ENCODE measurements at places on chromosomes 5 and 9.

DNA sequence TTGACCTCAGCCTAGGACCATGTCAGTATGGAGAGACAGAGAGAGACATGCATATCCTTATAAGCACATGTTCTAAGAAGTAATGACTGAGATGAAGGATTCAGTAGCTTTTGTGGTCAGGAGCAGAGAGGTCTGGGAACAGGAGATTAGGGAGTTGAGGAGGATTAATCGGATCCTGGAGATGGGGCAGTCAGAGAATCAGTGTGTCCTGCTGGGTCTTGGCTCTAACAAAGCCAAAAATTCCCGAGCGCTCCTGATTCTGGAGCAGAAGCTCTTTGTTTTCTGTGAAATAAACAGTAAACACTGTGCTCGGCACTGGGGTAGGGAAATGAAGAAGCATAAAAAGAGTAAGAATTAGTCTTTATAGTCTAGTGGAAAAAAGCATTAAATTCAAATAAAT lies 520.0 kb upstream of the CLINT1 start:
- DNase-seq, result no peak

DNA sequence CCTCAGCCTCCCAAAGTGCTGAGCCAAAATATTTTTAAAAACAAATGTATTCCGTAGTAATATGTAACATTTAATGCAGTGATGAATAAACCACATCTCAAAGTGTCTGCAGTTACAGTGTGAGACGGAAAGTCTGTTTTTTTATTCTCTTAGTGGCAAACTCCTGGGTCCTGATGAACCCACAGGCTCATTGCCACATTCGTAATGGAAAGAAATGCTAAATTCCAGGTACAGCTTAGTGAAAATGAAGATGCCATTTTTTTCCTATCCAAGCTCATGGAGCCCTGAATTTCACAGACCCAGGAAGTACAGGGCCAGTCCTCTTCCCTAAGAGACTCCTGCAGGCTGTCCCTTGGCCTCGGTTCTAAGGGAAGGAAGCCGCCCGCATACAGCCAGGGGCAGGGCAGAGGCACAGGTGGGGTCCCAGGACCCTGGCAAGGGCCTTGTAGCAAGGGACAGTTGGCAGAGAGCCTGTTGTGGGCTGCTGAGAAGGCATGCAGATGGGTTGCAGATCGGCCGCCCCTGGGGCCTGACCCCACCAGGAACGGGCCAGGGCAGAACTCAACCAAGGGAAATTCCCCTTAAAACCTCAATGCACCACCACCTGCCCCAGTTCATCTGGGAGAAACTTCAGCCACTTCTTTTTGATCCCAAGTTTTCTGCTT lies 36.2 kb downstream of the IPPK start:
- no peak for DNase-seq

- no peak for DNase-seq
Observed at GRCh38 chr5:77645158-77645994, 6.9 kb upstream of the OTP start.

- DNase-seq, result peak; percentile 30
Observed at GRCh38 chr5:161546470-161547301, at the start of gene GABRB2. Gene GABRB2 (minus strand): TSS chr5:161546725. CDS start chr5:161546643, 82 bp downstream.

DNA sequence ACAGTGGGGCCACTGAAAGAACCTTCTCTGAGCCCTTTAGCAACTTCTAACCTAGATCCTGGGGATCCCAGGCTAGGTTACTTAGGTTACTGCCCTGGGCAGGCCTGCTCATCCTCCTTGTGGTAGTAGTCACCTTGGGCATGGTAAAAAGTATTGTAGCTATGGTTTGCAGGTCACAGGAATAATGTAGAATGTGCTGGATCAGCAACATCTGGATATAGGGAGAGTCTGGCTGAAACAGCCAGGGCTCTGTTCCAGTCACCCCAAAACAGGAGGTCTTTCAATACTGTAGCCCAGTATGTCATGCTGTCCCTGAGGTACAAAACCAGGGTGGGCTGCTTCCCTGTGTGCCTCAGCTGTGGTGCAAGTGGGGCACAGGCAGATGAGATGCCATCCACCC lies 33.6 kb downstream of the UGT3A2 start:
- no peak for DNase-seq

DNA sequence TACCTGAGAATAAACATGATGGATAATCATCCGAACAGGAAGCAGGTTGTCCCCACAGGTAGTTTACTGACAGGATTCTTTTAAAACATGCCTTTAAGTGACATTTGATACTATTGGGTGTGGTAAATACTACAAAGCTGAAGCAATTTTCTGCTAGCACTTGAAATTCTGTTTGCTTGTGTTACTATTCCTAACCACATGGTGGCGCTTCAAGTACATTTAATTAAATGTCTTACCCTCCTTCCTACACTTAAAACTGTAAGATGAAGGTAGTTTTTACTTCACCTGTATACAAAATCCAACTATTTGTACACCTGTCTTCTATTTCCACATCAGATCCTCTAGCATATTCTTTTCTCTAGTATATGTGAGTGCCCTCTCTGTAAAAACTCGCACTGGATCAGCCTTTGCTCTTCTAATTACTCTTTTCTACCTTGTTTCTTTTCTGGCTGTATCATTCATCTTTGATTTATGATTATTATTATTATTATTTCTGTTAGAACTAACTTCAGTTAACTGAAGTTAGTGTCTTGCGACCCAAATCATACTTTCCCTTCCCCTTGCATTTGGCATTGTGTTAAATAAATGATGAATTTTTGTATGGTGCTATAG lies 18.4 kb downstream of the SLC25A46 start:
- DNase-seq, result peak; percentile 68

- no peak for DNase-seq
Observed at GRCh38 chr5:139481122-139481533, 1.4 kb downstream of the STING1 start.

GRCh38 chr9:37836386-37836785 lies 35.8 kb downstream of the DCAF10 start:
- DNase-seq, result no peak

- DNase-seq, result no peak
Observed at GRCh38 chr5:151903243-151903653, 21.4 kb downstream of the GLRA1 start.

GRCh38 chr9:1957856-1958255 lies 57.3 kb upstream of the SMARCA2 start:
- no peak for DNase-seq

DNA sequence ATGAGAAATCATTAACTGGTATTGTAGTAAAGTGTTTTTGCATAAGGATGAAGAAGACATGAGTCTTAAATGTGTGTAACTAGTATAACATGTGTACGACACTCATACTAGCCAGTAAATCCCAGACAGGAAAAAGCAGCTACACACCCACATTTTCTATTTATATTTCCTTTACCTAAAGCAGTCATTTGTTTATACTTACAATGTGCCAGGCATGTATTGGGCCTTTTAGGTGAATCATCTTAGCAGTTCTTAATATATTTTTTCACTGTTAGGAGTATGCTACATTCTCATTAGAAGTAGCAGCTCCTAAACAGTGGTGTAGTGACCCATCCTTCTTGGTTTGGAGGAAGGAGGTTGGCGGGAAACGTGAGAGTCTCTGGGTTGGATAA lies 55.8 kb upstream of the TMC1 start:
- no peak for DNase-seq

DNA sequence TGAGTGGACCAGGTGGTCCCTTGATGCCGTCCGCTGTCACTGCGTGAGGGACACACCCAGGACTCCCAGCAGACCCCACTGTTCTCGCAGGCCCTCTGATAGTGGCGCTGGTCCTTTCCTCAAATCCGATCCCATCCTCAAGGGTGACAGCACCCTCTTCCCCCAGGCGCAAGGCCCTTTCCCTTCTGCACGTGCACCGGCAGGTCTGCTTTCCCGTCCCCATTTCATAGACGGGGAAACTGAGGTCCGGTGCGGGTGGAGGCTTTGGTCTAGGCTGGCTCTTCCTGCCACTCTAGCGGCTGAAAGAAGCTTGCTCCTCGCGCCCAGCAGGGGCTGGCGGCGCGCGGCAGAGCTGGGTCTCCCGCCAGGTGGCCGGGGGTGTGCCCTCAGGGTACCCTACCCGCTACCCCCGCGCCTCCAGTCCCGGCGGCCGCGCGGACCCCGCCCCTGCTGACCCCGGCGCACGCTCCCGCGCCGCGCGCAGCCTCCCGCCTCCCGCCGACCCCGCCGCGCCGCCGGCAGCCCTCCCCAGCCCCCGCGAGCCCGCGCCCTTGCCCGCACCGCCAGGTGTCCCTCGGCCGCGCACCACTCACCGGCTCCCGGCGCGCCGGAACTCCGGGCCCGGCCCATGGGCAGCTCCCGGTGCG lies 453 bp downstream of the RASGEF1C start:
- DNase-seq, result peak; percentile 5

GRCh38 chr9:116490321-116490720 lies 196.8 kb upstream of the TRIM32 start:
- no peak for DNase-seq

GRCh38 chr9:109253637-109254284 lies 67.1 kb downstream of the EPB41L4B start:
- no peak for DNase-seq

DNA sequence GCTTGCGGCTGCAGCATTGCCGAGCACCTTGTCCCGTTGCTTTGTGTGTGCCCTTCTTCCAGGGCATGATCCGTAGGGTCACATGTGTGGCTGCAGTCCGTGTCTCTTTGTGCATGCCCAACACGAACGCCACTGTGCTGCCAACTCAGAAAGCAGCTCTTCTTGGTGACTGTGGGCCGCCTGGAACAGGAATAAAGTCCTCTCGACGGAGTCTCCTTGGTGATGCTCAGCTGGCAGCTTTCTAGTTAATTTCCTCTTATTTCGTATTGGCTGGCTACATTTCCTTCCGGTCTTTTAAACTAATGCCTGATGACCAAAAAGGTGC lies 5.8 kb downstream of the EXOC3 start:
- no peak for DNase-seq

GRCh38 chr5:158754018-158754514 lies 345.6 kb downstream of the EBF1 start:
- no peak for DNase-seq

DNA sequence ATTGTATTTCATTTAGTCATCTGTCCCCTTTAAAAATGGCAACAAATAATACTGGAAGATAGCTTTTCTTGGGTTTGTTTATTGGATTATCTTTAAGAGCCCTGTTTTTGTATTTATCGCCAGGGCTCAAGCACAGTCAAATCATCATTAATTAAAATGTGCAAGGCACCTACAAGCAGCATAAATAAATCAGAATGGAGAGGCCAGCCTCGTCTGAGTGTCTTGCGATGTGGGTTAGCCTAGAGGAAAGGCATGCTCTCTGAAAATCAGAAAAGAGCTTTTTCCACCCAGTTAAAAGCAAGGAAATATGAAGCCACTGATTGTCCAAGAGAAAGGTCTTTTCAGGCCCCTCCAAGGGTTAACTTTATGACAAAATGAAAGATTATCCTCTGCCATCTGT lies 31.8 kb downstream of the ZFAND5 start:
- DNase-seq, result no peak

- DNase-seq, result no peak
Observed at GRCh38 chr9:34335376-34335775, 6.0 kb downstream of the NUDT2 start.

DNA sequence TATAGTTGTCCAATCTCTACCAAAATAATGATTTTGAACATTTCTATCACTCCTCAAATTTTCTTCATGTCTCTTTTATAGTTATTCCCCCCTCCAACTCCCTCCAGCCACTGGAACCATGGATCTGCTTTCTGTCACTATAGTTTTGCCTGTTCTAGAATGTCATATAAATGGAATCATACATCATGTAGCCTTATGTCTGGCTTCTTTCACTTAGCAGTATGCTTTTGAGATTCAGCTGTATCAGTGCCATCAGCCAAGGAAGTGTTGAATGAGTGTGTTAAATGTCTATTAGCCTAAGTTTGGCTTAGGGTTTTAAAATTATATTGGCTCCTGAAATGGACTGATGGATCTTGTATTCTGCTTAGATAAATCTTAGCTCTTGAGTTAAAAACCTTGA lies 36.0 kb downstream of the UBE2D2 start:
- DNase-seq, result no peak

GRCh38 chr5:37685211-37685610 lies 154.6 kb downstream of the GDNF start:
- no peak for DNase-seq

- DNase-seq, result no peak
Observed at GRCh38 chr5:153780876-153781705, 257.6 kb downstream of the FAM114A2 start.

DNA sequence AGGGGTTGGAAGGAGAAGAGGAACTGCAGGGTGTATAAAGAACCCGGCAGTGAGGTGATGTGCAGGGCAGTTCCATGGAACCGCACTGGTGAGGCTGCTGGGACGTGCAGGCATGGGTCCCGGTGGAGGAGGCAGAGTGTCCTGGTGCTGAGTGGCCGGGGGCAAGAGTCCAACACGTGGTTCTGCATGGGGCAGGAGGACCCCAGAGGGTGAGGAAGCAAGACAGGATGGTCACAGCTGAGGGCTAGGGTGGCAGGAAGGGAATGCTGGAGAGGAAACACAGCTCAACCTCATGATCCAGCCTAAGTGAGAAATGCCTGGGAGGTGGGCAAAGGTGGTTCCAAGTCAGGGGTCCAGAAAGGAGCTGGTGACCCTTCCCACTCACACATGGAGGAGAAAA lies 87.2 kb downstream of the S1PR3 start:
- DNase-seq, result no peak

GRCh38 chr5:172719211-172719610 lies 51.8 kb downstream of the DUSP1 start:
- no peak for DNase-seq

DNA sequence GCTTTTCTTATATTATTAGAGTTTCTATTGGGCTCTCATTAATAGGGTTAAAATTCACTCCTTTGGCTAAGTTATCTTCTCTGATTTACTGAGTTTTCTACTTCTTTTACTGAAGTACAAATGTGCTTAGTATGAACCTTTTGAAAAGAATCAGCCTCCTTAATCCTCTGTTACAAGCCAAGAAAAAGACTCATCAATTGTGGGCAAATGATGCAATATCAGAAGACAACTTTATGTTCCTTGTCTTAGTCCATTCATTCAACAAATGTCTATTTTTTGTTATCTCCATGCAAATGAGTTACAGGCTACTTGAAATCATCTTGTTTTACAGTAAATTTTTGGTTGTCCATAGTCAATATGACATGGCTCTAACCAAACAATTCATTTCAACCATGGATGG lies 40.3 kb downstream of the SNCAIP start:
- no peak for DNase-seq

DNA sequence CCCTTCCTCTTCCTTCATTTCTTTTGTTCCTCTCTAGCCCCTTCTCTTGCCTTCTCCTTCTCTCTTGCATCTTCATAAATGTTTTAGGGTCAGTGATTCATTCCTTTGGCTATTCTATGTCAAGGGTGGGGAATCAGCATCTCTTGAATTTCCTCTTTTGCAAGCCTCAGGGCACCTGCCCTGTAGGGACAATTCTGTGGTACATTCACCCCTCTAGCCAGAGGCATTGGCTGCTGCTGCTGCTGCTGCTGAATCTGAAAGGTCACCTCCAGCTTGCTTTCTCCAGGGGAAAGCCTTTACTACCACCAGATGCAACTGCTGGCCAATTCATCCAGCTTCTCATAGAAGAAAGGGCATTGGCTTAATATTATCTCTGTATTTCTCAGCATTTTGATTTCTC lies 87.3 kb downstream of the INSYN2B start:
- DNase-seq, result no peak

- no peak for DNase-seq
Observed at GRCh38 chr9:87898151-87898550, 15.5 kb downstream of the SPATA31E1 start.

GRCh38 chr5:97847920-97848631 lies 665.0 kb upstream of the RIOK2 start:
- DNase-seq, result no peak
